ENCODE measurements at places on chromosomes 12 and 14.

GRCh38 chr12:50927356-50927755 is 25.0 kb upstream of the HIGD1C start:
- no peak for DNase-seq

GRCh38 chr12:11839091-11839641 is 189.7 kb downstream of the ETV6 start:
- no peak for DNase-seq

- no peak for DNase-seq
Observed at GRCh38 chr12:90254796-90255195, 546.2 kb upstream of the ATP2B1 start.

- no peak for DNase-seq
Observed at GRCh38 chr14:20332431-20332787, 670 bp downstream of the CCNB1IP1 start.

DNA sequence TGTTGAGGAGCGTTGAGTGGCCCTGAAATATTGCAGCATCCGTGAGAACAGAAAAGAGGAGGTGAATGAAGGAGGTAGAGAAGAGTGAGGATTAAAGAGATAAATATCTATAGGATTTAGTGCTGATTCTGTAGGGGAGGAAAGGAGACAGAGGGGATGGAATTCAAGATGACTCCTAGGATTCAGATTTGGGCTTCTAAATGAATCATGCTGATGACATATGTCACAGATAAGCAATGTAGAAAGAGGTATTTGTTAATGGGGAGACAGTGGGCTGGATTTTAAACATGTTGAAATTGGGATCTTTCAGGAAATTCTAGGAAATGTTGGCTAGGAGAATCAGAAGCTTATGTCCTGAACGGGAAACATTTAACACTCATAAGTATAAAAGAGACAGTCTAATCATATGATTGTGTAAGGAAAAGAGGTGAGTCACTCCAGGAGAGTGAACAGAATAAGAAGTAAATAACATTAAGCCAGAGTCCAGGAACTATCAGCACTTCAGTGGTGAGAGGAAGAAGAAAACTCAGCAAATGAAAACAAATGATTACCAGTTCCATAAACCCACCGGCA is 58.1 kb upstream of the DIO2 start:
- DNase-seq = no peak

- no peak for DNase-seq
Observed at GRCh38 chr14:59292028-59292427, 103.6 kb downstream of the DAAM1 start.

DNA sequence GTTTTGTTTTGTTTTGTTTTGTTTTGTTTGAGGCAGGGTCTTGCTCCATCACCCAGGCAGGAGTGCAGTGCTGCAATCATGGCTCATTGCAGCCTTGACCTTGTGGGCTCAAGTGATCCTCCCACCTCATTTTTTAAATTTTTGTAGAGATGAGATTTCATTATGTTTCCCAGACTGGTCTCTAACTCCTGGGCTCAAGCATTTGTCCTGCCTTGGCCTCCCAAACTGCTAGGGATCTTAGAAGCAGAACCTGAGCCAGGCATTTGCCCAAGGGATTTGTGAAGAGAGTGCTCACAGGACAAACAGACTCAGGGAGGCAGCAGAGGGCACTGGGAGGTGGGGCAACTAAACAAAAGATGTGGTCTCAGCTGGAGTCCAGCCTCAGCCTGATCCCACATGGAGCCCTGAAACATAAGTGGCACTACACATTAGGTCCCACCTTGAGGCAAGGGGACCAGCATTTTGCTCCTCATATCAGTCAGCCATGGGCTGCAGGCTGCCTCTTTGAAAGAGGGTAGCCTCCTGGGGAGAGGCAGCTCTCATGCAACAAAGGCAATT is 86.2 kb upstream of the CMKLR1 start:
- DNase-seq = no peak

- DNase-seq = no peak
Observed at GRCh38 chr12:44875417-44875953, 630 bp downstream of the NELL2 start.

- DNase-seq = no peak
Observed at GRCh38 chr14:96146131-96146771, 58.4 kb upstream of the BDKRB2 start.

DNA sequence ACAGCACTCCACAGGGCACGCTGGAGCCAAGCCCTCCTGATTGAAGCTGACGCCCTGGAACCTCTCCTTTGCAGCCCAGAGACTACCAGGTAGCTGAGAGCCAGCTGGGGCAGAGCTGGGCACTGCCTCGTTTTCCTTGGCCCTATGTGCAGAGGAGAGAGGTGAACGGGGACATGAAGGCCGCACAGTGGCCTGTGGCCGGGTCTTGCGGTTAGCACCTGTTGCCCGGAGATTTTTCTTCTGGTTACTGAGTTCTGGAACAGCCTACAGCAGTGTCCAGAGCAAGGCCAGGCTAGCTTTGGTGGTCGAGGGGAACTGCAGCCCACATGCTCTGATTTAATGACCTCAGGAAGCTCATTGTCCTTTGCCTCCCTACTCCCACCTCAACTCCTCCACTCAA is 201.3 kb upstream of the PRMT8 start:
- no peak for DNase-seq

GRCh38 chr12:101695706-101696105 is 1.7 kb upstream of the CHPT1 start:
- DNase-seq = no peak

- DNase-seq = no peak
Observed at GRCh38 chr14:74312161-74312560, 9.4 kb upstream of the ABCD4 start.

DNA sequence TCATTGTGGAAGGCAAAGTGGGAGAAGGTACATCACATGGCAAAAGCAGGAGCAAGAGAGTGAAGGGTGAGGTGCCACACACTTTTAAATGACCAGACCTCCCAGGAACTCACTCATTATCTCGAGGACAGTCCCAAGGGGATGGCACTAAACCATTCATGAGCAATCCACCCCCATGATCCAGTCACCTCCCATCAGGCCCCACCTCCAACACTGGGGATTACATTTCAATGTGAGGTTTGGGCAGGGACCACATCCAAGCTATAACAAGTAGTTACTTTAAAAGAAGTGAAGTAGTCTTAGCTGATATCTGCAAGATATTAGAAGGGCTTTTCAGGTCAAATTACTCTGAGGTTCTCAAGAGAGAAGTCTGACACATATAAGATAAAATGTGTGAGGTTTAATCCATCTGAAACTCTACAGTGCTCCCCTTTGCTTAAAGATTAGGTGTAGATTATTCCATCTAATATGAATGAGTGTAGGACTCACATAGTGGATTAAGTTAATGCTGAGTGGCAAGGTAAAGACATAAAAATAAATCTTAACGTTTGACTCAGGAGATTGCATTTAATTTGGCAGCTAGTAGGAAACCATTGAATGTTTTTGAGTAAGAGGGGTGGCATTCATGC is 130.8 kb downstream of the TMX1 start:
- DNase-seq = no peak

DNA sequence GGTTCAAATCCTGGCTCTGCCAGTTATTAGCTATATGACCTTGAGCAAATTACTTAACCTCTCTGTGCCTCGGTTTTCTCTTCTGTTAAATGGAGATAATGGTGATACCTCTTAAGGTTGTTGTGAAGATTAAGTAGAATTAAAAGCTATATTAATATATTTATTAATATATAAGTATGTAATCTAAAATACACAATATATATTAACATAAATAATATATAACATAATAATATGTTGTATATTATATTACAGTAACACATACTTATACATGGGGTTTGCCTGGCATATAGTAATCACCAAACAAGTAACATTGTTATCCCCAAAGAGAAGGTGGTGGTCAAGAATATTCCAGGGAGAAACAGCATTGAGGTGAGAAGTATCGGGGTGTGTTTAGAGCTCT is 92.0 kb downstream of the CMKLR1 start:
- no peak for DNase-seq

DNA sequence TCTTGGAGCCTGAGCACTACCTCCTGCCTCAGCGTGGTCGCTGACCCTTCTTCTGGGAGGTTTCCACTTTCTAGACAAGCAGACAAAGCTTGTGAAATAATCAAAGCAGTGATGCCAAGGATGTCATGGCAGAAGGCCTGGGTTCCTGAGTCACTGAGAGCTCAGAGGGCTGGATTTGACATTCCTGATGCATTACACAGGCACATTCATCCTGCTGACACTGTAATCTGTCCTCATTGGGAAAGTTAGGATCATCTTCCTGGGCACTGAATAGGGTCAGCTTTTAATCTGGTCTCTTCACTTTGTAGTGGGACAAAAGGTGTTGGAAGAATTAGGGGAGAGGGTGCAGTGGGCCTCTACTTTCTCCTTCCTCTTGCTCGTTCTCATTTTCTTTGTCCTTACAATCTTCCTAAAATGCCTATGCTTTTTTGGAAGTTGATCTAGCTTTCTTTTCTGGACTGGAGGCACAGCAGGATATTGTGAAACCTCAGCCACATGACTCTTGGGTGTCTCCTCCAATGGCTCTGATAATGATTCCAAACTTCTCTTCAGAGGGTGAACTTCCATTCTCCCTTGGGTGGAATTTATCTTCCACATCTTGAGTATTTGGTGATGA is 29.6 kb downstream of the EEA1 start:
- DNase-seq = no peak

GRCh38 chr14:33686218-33686617 is 264.7 kb downstream of the EGLN3 start:
- no peak for DNase-seq

- no peak for DNase-seq
Observed at GRCh38 chr14:104422837-104423681, 156.5 kb upstream of the C14orf180 start.

GRCh38 chr12:29582677-29583272 is 85.3 kb upstream of the OVCH1 start:
- DNase-seq = no peak

DNA sequence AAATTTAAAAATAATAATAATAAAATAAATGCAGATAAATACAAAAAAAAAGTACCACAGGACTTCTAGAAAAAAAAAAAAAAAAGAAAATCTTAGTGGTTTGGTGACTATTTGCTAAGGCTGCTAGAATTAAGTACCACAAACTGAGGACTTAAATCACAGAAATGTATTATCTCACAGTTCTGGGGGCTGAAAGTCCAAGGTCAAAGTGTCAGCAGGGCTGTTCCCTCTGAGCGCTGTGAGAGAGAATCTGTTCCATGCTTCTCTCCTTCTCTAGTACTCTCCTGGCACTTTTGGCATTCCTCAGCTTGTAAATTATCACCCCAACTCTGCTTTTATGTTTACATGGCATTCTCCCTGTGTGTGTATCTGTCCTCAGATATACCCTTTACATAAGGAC is 101.2 kb downstream of the IPO8 start:
- DNase-seq = no peak

DNA sequence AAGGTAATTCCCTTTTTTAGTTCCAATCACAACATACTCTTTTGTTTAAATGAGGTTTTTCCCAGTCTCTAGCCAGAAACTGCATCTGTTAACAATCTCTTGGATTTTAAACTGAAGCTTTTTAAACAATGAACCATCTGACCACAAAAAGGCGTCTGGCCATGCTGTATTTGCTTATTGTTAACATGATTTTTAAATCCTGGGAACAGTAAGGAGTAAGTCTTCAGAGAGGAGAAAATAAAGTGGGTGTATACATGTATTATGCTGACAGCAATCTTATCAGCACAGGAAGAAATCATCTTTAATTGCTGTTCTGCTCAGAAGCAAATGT is 106.2 kb downstream of the DAAM1 start:
- DNase-seq = no peak

DNA sequence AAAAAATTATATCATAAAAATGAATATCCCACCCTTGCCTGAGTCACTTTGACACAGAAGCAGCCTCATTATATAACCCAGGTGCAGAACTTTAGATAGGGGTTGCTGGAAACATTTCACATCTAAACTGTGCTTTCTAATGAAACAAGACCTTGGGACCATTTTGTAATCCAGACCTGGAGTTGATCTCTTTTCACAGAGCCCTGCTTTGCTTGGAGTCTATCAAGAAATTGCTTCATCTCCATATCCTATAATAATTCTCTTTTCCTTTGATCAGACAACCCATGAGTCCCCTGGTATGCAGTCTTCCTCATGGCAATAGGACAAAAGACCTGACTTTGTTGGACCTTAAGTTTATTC is 76.3 kb downstream of the HSD17B6 start:
- no peak for DNase-seq

- DNase-seq = no peak
Observed at GRCh38 chr12:72540811-72541210, 268.6 kb downstream of the TRHDE start.

DNA sequence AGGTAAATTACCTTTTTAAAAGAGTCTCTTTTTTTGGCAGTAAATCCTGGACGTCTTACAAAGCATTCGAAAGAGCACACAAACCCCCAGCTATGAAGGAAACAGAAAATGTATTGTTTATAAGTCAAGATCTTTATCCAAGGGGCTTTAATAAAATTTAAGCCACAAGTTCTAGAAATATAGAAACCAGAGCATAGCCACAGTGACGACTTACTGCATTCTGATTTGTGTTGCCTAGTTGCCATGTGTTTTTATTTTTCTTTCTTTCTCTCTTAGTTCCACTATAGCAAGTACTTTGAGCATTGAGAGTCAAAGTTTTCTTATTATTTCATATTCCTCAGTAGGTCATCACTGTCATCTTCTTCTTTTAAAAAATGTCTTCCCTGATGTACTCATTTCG is 47.8 kb upstream of the TBPL2 start:
- no peak for DNase-seq

GRCh38 chr12:51009056-51009440 is 17.1 kb downstream of the SLC11A2 start:
- no peak for DNase-seq

DNA sequence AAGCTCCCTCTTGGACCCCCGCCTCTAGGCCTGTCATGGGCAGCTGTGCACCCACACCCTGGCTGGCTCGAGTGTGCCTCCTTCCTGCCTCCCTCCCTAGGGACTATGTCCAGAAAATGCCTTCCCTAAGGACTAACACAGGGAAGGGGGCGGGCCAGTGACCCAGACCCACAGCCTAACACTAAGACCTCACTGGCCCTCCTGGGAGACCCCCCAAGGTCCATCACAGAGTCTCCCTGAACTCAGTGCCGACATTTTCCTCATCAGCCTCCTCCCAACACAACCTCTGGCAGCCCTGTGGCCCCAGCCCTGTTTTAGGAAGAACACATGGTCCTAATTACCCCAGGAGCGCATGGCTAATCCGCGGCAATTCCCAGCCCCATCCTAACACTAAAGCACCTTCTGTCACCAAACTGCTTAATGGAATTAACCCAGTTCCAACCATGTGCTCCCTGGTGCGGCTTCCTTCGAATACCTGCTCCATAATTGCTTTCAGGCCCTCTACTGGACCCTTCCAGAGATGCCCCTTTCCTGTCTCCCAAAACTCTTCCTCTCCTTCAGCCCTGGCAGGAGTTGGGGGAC is 5.6 kb downstream of the MSI1 start:
- DNase-seq = no peak

All from stimulated activated CD8-positive, alpha-beta memory T cell treated with anti-CD3 and anti-CD28 coated beads, Interleukin-15, amount 100 ng/mL, for 1 hour (primary cell).